ENCODE measurements at places on chromosomes 2 and 18. TPM values are rescaled to one million over a fixed set of nuclear protein-coding genes. Genes with fewer than 3 reads are reported as not detected.

- no peak for DNase-seq
Measured at GRCh38 chr2:196534495-196534894, 105.0 kb upstream of the CCDC150 start.

DNA sequence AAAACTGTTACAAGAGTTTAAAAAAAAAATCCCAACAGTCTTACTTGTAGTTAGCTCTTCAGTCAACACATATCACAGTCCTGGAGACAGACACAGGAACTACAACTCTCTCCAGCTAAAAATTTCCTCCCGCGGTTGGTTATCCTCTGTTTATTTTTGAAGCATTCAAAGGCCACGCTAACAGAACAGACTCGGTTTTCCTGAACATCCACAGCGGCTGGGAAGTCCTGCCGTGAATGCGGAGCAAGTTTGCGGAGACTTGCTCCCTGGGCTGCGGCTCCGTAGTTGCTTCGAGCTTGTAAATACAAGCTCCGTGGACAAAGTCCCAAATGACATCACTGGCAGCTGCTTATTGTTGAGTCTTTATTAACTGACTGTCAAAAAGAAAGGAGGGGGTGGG is at the start of gene NCKAP5:
Gene NCKAP5 (minus strand): TSS at position 292 of the 400 bp plus-strand sequence. CDS start 50,937 bp downstream, outside the sequence.
- DNase-seq: peak; percentile 39

- DNase-seq: peak; percentile 55
Measured at GRCh38 chr2:238240757-238241711, 1.2 kb upstream of the HES6 start.

DNA sequence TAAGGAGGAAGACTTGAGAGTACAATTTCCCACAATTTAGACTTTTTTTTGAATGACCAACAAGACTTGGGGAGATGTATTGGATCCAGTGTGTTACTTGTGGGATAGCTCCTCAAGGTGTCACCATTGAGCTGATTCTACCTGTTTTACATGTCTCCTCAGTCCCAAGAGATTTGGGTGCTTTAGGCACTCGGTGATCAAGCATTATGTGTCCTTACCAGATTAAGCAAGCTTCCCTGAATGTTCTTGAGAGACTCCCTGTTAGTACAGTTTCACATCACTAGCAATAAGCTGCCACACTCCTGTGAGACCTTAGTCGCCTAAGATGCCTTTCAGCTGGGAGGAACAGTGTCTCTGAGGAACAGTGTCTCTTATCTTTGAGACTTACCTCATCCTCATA is 384.3 kb upstream of the SYT4 start:
- peak; percentile 2 for DNase-seq

DNA sequence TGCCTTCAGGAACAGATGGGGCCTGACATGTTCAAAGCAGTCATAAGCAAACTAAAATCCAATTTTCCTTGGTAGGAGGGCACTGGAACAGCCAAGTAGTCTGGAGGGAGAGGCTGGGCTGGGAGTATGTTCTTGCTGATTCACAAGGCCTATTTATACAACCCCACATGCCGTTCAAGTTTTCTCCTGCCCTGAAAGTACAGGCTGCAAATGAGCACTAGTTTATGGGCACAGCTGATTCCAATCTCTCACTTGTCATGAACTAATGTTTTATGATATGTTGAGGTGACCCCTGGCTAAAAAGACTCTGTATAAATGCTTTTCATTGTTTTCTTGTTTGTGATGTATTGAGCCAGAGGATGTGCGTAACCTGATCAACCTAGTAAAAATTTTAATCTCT is 183.4 kb upstream of the SRD5A2 start:
- DNase-seq: no peak

DNA sequence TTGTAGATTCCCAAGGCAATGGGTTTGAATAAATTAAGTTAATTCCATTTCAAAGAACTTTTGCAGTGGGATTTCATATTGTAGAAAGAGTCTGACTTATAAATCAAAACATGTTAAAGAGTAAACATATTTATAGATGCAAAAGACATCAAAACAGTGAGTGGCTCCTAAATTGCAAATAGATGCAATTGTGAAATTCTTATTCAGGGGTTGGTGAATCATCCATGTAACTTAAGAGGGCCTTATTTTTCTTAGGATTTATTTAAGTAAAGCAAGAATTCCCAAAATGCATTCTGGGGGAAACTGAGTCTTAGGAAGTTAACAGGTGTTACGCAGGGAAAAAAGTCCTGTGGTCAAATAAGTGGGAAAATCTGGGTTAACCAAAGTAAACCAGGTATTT is 11.3 kb downstream of the TANC1 start:
- no peak for DNase-seq

- no peak for DNase-seq
Measured at GRCh38 chr18:37012452-37012851, 183.5 kb downstream of the KIAA1328 start.

GRCh38 chr2:143843686-143844085 is 676.2 kb downstream of the ZEB2 start:
- DNase-seq: no peak

DNA sequence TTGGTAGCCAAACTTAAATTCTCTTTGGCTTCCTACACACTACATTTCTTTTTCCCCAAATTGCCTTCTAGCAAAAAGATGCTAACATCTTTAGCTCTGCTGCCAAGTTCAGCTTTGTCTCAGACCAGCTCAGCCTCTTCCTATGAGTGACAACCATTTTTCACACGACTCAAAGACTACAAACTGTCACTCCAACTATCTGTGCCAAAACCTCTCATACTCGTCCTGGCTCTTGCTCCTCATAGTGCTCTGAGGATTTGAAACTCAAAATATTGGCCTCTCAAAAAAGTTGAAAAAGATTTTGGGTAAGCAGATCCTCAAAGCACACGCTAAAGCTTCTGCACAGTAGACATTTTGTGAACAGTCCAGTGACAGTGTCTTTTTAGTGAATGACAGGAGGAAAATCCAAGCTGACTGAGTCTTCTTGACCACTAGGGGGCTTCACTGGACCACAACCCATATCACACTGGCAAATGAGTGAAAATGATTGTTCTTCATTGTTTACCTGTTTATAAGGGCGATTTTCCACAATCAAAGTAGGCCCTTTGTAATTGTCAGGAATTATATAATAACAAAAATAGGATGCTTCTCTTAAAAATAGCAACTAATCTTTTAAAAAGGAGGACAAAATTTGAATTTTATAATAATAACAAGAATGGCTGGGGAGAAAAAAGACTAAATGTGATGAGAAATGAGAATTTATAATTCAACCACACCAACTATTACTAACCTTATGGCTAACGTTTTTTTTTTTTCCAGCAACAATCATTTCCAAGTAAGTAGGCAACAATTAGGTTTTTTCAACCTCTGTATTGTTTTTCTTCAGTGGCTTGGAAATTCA is 85.5 kb upstream of the PGAP1 start:
- peak; percentile 12 for DNase-seq

DNA sequence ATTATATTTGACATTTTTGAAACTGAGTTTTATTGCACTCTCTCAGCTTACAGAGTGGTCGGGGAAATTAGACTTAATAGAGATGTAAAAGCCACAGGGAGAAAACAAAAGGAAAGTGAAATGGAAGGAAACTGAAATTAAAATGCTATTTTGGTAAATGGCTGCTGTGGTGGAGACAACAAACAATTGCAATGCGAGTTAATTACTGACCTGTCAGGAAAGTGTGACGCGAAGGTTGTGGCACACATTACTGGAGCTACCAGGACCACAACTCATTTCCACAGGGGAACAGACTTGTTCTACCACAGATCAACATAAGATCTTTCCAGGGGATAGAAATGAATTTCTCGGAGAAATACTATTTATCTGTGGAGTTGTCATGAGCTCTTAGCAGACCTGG is 19.5 kb downstream of the ARHGAP15 start:
- DNase-seq: no peak

- DNase-seq: no peak
Measured at GRCh38 chr2:10048501-10049171, 5.3 kb downstream of the KLF11 start.

DNA sequence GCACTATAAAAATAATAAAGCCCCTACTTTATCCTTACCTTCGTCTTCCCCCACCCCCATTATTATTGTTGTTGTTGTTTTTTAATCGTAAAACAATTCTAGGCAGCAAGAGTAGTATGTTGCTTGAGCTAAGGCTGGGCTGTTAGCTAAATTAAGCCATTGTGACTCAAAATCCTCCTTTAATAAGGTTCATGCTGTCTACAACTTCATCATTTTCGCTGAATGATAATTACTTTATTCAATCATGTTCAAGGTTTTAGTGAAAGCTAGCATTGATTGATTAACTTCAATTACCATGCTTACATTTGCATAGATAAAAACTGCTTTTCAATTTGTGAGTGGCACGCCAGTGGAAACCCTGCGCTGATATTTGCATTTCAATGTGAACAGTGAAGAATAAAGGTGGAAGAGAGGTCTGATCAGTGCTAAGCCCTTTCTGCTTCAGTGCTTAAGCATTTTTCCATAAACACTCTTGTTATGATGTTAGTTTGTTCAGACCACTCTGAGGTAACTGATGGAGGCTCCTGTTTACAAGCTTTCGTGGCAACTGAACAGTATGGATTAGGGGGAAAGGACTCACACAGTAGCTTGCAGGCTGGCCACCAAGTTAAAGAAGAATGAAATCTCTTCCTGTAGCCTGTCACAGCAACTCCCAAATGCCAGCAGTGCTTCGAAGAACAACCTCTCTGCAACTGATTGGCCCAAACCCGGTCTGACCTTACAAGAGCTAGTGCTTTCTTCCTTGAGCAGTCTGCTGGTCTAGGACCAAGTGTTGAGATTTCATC is 156.8 kb downstream of the GPD2 start:
- DNase-seq: no peak

DNA sequence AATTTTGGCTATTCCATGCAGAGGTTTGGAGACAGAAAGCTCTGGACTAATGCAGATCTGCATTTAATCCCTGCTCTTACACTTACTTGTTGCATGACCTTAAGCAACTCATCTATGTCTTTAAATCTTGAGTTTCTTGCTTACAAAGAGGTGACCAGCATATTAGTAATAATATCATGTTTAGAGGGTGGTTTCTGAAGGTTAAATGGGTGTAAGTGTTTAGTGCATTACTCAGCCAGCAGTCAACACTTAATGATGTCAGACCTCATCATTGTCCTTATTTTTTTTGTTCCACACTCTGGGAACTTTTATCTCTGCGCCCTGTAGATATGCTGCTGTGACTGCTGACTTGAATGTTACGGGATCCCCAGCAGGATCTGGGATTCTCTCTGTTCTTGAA is 1.7 kb downstream of the IL1RL1 start:
- DNase-seq: no peak

DNA sequence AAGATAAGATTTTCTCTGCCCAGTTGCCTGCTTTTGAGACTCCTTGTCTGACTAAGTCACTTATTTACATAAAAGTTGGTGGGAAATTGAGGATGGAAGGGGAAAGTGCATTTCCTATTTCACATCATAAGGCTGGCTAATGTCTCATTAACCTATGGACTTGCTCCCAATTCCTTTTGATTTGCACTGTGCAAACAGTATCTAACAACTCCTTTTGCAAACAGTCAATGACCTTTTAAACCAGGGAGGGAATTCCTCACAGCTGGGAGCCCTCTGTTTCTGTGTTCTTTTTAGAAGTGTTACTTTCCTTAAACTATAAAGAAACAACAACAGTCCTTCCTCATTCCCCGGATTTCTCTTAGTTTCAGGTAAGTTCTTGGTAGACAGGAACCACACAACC is 272.8 kb downstream of the RND3 start:
- no peak for DNase-seq

- DNase-seq: no peak
Measured at GRCh38 chr18:36592282-36592681, 236.5 kb downstream of the TPGS2 start.

DNA sequence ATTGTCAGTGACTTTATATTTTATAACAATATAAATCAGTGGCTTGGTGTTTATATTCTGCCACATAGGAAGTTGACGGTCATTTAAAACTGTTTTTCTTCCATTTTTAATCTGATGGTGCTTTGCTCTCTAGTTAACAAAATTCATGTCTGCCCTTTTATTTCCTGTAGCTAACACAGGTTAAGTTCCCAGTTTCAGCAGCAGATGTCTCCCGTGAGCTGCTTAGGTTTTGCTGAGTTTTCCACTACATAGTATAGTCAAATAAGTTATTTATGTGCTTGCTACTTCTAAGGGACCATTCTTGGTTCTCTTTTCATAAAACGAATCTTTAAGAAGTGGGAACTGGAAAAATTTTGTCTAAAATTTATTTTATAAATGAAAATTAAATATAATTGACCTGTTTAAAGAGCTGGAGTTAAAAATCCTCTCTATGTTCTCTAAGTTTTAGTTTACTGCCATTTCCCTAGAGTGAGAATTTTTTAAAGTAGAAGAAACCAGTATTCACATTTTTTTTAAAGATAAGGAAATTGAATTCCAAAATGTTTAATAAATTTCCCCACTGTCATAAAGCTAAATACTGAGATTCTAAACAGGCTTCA is 20.6 kb downstream of the HTR2B start:
- DNase-seq: peak; percentile 15

NT5DC4 gene
- total RNA-seq: not detected

SLC66A2 gene
- total RNA-seq: 53.1 TPM

IL1R2 gene
- not detected for total RNA-seq

RRM2 gene
- 33.2 TPM for total RNA-seq

WBP1 gene
- 7.5 TPM for total RNA-seq

NOSTRIN gene
- 0.35 TPM for total RNA-seq

POTEC gene
- not detected for total RNA-seq

CRYBA2 gene
- total RNA-seq: not detected

HOXD11 gene
- 9.7 TPM for total RNA-seq

DPP4 gene
- 0.53 TPM for total RNA-seq

VWA3B gene
- total RNA-seq: not detected

INHA gene
- not detected for total RNA-seq

LOXHD1 gene
- not detected for total RNA-seq
